ENCODE measurements at places on chromosomes 2 and 18.

DNA sequence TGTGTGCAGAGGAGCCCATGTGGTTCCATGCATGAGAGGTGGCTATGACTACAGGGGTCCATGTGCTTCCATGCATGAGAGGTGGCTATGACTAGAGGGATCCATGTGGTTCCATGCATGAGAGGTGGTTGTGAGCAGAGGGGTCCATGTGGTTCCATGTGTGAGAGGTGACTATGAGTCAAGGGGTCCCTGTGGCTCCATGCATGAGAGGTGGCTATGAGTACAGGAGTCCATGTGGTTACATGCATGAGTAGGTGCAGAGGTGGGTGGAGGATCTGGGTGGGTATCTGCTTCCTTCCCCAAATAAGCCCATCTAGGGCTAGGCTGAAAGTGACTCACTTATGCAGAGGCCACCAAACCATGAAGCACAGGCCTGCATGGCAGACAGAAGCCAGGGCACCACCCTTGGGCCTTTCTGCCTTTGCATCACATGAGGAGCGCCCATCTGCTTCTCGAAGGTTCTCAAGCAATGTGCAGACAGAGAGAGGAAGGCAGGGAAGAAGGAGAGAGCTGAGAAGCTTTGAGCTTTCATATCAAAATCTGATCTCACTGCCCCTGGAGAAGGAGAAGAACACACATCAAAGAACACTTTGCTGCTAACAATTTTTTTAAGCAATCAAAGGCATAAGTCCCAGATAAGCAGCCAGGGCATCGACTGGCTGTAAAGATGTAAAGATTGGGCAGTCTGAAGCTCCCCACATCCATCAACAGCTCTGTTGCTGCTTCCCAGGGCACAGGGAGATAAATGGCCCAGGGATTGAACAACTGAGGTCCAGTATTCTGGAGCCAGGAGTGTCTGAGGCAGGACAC, 137.6 kb downstream of the TNS1 start:
- DNase-seq = no peak

- no peak for DNase-seq
Measured at GRCh38 chr18:59736061-59736460, 38.8 kb upstream of the CCBE1 start.

DNA sequence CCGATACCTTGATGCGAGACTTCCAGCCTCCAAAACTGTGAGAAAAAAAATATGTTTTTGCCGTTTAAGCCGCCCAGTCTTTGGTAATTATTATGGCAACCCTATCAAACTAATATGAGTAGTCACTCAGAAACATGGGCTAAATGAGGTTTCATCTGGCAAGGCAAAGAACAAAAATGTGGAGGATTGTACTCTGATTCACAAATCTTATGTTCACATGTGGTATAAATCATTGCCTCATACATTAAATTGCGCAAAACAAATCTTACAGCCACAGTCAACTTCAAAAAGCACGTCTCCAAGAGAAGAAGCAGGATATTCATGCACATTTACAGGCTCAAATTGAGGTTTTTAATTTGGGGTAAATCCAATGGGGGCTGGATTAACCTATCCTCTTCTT, 1435.4 kb upstream of the LRRTM1 start:
- DNase-seq = no peak

GRCh38 chr2:235472443-235472842, 21.4 kb upstream of the AGAP1 start:
- no peak for DNase-seq

- no peak for DNase-seq
Measured at GRCh38 chr18:73461780-73462059, 593.9 kb upstream of the NETO1 start.

DNA sequence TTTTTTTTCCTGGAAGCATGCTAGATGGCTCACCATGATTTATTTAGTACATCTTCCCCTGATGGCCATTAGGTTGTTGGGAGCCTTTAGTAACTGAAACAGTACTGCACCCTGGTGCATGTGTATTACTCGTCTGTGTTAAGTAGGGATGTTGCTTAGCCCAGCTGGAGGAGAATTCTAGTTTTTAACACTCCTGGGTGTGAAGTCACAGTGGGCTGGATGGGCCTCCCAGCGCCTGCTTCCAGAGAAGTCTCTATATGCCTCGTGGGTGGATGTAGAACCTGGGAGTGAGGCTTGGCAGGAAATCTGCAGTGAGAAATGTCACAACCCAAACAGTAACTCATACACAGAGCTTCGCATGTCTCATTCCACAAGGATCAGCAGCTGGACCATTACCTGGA, 28.9 kb upstream of the NT5DC4 start:
- DNase-seq = no peak

GRCh38 chr2:109238580-109238979, 109.6 kb downstream of the SH3RF3 start:
- DNase-seq = no peak

DNA sequence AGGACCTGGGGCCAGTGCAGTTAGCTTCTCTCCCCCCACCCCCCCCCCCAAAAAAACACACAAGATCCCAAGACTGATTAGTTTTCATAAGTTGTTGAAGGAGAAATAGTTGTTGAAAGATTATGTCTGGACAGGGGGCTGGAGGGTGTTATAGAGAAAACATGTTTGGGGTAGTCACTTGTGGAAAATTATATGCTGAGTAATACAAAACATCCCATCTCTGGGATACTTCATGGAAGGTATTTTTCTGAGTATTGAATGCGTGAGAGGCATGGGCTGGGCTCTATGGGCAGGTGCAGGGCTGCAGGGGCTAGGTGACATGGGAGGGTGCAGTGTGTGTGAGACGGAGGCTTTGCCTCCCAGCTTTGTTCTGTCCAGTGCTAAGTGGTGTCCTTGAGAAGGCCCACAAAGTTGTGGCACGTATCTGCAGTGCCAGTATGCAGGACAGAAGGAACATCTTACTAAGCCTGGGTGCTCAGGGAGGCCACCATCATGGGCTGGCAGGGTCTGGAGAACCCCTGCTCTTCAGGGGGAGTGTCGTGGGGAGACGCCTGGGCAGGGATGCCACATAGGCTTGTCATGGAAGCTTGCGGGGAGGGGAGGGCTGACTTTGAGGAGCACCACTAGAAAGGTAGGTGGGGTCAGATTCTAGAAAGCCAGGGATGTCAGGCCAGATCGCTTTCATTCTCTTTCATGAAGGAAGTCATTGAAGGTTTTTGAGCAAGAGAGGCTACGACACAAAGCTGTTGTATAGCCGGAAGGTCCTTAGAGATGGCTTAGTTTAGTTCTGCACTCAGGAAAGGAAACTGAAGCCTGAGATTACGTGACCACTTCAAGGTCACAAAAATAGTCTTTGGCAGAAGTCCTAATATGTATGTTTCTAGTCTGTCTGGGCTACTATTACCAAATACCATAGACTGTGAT, 232.0 kb downstream of the LDLRAD4 start:
- no peak for DNase-seq

DNA sequence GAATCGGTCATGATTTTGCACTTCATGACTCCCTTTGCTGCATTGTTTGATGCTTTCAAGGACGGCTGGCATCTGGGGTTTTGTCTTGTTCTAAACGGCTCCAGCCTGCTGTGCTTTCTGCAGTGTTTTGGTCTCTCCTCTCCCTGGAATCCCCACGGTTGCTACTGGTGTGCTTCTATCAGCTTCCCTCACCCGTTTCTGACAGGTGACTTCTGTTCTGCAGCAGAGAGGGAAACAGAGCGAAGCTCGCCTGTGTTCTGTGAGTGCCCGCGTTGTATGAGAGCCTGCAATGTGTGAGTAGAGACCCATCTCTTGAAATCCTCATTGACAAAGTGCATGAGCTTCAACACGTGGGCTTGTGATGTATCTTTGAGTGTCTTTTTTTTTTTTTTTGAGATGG, 102.8 kb downstream of the DCDC2C start:
- DNase-seq = no peak

GRCh38 chr2:217090024-217090473, 230.2 kb upstream of the TNP1 start:
- no peak for DNase-seq

- DNase-seq = no peak
Measured at GRCh38 chr2:54569745-54570301, 113.7 kb downstream of the SPTBN1 start.

DNA sequence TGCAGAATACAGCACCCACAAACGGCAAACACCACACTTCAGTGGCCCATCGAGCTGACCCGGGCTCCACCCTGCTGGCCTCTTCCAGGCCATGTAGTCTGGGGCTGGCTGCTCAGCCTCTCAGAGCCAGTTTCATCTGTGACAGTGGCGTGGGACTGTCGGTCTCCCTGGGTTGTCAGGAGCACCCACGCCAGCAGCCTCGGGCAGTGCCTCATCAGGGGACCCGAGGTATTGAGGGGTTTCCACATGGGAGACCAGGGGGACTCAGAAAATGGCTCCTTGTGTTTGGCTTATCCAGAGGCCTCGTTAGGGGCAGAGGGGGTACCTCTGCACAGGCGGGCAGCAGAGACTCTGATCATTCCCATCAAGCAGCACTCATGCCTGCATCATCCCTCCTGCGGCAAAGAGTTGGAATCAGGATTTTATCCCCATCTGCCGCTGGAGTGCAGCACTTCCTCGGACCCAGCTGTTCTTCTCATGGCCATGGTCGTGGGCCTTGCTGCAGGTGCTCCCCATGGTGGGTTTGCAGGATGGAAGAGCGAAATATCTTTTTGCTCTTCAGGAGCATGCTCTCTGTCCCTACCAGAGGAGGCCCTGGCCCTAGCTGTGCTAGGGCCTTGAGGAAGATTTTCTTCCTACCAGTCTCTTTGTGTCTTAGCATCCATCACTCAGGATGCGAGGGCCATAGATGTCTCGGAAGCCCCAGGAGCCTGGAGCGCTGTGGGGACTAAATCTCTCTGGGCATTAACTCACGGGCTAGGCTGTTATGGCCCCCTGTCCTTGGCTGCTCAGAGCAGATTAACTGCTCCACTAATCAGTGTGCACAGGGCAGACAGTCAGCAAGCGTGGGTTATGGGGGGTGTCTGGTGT, 100.8 kb downstream of the CLIP4 start:
- no peak for DNase-seq

GRCh38 chr2:196453613-196454047, 185.9 kb upstream of the CCDC150 start:
- no peak for DNase-seq

DNA sequence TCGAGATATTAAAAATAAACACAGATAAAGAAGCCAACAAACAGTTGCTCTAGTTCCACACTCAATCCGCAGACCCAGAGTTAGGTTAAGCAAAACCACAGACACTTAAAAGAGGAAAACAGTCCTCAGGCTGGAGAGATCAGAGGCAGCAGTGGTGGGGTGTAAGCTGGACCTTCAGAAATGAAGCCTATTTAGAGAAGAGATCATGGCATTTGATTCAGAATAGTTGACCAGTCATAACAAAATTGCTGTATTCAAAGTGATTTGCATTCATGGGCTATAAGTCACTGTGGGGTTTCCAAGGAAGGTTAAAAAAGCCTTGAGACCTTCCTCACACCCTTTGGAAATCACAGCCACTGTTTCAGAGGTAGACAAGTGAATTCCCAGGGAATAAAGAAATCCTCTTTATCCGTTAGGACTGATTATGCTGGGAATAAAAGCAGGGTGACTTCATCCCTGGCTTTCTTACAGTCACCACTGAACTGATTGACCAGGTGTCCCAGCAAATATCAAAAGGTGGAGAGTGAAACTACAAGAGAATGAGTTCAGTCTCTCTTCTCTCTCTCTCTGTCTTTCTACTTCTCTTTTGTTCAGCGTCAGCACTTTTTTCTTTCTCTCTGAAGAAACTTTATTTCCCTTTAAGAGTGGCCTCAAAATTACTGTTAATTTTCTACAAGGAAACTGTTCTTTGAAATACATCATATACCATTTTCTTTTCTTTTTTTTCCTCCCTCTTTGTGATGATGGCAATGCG, 171.8 kb upstream of the PIK3C3 start:
- no peak for DNase-seq

GRCh38 chr18:35564795-35565453, 16.6 kb upstream of the GALNT1 start:
- no peak for DNase-seq

DNA sequence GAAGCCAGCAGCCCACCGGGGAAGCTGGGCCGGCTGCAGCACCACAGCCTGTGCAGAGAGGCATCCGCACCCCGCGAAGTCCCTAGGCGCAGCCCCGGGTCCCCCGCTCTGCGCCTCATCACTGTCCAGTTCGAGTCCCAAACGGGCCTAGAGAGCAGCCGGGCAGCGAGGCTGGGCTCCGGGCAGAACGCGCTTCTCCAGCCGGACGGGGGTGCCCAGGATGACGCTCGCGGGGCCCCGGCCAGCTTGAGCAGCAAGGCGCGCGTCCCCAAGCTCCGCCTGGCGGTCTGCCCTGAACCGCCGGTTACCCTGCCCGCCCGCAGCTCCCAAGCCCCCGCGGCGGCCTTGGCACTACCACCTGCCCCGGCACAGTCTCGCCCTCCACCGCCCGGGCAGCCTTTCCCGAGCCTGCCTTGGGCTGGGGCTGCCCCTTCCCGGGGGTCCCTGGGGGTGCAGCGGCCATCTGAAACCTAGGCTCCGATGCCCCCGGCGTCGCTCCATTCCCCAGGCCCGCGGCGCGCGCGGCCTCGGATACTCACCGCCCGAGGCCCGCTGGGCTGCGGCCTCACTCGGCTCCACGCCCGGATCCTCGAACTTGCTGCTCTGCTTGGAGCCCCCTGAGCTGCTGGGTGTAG, 591 bp downstream of the SLC16A14 start:
- no peak for DNase-seq

- no peak for DNase-seq
Measured at GRCh38 chr2:119149611-119150010, 8.9 kb downstream of the C1QL2 start.

DNA sequence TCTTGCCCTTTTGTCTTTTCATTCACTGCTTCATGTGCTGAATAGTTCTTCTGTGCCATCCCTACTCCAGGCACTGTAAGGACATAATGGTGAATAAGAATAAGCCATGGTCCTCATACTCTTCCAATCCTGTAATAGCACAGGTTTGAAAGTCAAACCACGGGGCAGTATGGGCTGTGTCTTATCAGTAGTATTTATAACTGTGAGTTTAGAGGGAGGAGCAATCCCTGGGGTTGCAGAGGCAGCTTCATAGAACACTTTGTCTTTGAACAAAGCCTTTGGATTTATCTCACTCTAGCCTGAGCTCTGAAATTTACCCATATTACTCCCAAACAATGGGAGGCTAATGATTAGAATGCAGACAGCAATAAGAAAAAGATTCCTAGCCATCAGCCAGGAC, 30.2 kb upstream of the ALK start:
- DNase-seq = no peak

GRCh38 chr2:180983468-180984242, 3.2 kb downstream of the UBE2E3 start:
- peak; percentile 61 for DNase-seq

DNA sequence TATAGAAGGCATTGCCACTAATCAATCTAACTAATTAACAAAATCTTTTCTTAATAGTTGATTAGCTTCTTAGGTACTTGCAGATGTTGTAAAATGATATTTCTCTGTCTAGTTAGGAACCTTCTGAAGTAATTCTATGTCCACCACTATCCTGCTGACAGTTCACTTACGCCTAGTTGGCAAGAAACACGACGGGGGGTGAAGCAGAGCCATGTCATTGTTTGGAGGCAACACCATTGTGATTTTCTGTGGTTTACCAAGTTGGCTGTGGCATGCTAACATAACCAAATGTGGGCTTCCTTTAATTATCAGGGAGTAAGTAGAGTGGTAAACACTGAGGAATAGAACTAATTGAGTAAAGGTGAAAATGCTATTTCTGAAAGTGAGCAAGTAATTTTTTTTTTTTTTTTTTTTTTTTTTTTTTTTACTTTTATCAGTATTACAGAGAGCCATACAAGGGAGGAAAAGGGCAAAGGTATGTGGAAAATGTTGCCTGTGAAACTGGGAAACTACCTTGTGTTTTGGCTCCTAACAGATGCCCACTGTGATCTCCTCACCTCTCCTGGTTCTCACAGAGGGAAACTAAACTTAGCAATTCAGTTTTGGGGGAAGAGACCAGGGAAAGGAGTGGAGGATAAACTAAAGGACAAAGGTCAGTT, 126.8 kb downstream of the MEIS1 start:
- no peak for DNase-seq
